ENCODE measurements at places on chromosomes 1 and 21.
A peak's percentile ranks its signal among the peaks of the same experiment; 100 is the strongest.

- no peak for DNase-seq
These were observed 595.4 kb upstream of the ADAMTS5 start for GRCh38 chr21:27562303-27562702.

- DNase-seq: no peak
These were observed 45.3 kb downstream of the KANK4 start for GRCh38 chr1:62273953-62274352.

DNA sequence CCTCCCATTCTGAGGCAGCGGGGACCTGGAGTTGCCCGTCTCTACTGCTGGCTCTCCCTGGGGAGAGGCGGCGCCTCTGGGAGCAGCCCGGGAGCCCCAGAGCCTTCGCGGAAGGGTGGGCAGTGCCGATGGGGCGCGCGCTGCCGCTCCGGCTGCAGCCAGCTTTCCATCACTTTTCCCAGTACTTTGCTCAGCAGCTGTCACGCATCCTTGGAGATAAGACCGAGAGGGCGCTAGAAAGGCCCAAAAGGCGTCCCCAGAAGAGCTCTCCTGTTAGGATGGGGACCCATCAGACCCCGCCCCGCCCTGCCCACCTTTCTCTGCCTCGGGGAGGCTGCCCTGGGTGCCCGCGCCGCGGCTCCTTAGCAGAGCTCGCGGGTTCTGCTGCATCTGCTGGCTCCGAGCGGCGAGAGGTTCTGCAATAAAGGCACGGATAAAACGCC, 534 bp downstream of the KCNH1 start:
- DNase-seq: peak; percentile 70

- no peak for DNase-seq
These were observed 50.7 kb downstream of the ERG start for GRCh38 chr21:38447611-38448010.

- peak; percentile 35 for DNase-seq
These were observed 37.7 kb downstream of the KIAA0040 start for GRCh38 chr1:175154629-175155472.

- no peak for DNase-seq
These were observed 1.9 kb downstream of the SLC16A1 start for GRCh38 chr1:112954017-112954650.

GRCh38 chr1:69569175-69569541, 1.4 kb downstream of the LRRC7 start:
- DNase-seq: no peak

- no peak for DNase-seq
These were observed 402.5 kb downstream of the PTPRC start for GRCh38 chr1:199041173-199041914.
